ENCODE measurements at places on chromosomes 11 and 22.

DNA sequence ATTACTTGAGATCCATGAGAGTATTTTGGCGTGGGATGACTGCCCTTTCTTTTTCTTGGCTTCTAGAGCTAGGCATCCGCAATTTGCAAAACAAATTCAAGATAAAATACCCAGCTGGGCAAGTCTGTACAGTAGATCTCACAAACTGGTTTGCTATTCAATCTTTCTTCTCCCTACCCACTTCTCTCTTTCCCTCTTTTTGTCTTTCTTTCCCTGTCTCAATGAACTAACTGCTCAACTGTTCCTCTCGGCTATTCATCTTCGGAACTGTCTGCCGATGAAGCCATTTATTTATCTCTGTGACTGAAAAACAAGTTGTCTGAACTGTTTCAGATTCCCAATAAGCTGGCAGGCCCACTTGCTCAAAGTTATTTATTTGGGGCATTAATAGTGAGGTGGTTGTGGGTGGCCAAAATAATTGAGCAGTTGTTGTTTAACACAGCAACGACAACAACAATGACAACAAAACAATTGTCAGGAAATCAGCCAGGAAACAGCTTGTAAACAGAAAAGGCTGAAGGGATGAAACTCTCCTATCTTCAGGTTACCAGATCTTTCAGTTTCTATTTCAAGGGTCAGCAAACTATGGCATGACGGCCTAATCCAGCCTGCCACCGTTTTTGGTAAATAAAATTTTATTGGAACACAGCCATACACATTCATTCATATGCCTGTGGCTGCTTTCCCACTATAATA, 76.0 kb upstream of the MTMR2 start:
- no peak for DNase-seq

DNA sequence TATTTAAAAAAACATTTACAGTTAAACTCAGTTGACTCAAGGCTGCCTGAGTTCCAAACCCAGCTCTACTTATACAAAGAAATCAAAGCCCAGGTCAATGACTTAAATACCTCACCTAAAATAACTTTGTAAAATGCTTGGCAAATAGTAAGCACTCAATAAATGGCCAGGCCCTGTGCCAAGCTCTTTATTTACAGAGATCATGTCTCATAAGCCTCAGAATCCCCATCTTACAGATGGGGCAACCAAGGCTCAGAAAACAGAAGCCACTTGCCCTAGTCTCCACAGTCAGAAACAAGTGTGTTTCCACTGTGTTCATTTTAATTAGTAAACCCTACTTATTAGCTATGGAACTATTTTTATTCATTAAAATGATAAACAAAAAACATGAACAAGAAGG, 30.5 kb upstream of the TTC28 start:
- no peak for DNase-seq

DNA sequence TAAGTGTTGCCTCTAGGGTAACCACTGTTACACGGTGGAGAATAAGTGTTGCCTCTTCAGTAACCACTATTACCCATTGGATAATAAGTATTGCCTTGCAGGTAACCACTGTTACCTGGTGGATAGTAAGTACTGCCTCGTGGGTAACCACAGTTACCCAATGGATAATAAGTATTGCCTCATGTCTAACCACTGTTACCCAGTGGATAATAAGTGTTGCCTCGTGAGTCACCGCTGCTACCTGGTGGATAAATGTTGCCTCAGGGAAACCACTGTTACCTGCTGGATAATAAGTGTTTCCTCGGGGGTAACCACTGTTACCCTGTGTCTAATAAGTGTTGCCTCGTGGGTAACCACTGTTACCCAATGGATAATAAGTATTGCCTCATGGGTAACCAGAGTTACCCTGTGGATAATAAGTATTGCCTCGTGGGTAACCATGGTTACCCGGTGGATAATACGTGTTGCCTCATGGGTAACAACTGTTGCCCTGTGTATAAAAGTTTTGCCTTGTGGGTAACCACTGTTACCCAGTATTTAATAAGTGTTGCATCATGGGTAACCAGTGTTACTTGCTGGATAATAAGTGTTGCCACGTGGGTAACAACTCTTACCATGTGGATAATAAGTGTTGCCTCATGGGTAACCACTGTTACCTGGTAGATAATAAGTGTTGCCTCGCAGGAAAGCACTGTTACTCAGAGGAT, 12.3 kb upstream of the NXPE4 start:
- no peak for DNase-seq

DNA sequence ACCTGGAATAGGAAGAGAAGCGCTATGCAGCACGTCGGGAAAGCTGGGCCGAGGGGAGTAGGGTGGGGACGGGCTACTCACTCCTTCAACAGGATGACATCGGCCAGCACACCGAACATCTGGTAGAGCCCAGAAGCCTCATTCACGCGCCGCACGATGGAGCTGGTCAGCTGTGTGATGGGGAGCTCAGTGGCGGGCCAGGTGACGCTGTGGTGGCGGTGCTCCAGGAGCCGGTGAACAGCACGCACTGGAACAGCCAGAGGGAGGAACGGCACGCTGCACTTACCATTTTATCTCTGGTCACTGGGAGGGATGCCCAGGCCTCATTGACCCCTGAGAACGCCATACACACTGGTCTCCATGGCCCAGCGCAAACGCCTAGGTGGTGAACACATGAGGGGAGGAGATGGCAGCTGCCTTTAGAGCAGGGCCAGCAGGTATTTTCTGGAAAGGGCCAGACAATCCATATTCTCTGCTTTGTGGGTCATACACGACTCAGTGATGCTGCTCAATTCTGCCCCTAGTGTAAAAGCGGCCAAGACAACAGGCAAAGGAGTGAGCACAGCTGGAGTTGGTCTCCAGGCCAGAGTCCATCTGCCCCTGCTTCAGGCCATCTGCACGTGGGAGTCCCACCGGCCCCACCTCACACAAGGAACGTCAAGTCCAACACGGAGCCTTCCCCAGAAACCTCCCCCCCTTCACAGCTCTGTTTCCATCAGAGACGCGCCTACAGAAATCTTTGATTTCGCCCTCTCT, 8.8 kb downstream of the FOXRED2 start:
- DNase-seq: no peak

Measured in activated T-cell treated with anti-CD3 and anti-CD28 coated beads for 48 hours (primary cell).